ENCODE measurements at places on chromosomes 11 and 22.

DNA sequence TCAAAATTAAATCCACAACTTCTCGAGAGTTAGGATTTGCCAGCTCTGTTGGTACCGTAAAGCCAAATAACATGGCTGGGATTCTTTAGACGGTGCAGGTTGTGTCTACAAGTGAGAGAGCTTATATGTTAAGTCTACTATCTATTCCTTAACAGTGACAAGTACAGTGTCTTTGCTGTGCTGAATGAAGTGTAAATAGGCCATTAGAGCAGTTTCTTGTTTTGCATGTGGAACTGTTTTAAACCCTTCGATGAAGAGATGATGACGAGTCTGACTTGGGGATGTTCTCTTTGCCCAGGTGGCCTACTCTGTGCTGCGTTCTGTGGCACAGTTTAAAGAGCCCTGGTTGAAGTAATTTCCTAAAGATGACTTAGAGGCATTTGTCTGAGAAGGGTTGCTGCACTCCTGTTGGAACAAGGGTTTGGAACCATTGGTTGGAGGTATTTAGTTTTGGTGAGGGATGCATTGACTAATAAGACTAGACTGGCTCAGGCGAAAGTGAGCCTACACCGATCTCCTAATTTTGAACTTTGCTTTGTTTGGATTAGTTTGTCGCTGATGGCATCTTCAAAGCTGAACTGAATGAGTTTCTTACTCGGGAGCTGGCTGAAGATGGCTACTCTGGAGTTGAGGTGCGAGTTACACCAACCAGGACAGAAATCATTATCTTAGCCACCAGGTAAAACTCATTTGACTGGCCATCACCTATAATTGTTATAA is 988 bp downstream of the RPS3 start:
- DNase-seq, result peak; percentile 48

DNA sequence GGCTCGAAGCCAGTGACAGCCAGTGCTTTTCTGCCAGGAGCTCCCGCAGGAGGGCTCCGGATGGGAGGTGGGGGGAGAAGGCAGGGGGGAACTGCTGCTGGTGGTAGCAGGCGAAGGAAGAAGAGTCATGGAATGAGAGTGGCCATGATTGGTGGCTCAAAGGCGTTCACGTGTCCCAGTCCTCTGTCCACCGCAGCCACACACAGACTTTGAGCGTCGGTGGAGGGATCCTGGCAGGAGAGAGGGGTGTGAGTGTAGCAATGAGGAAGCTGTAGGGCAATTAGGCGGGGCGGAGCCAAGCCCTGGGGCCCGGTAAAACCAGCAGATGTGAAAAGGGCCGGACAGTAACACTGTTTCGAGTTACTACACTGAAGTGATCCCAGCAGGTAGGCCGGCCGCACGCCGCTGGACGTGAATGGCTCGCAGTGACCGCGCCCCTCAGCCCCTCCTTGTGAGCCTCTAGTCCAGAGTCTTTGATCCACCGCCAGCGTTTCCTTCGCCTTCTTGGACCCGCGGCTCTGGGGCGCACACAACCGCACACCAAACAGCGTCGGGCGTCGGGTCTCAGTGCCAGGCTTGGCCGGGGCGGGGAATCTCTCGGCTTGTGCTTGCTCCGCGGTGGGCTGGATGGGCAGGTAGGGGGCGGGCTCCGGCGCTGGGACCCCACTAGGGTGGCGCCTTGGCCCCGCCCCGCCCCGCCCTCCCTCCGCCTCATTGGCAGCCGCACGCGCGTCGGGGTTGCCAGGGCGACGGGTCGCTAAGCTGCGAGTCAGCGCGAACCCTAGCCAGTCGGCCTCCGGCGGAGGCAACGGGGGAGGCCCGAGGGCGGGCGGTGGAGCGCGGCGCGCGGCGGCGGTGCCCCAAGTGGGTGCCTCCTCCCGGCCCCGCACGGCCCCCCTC is at the start of gene LRRC10B:
Gene LRRC10B (plus strand): TSS at position 788 of the 900 bp plus-strand sequence. CDS start 250 bp downstream, outside the sequence.
- DNase-seq, result peak; percentile 56

- DNase-seq, result no peak
Measured at GRCh38 chr11:93099806-93100205, 98.0 kb downstream of the SLC36A4 start.

- DNase-seq, result no peak
Measured at GRCh38 chr22:50699756-50700386, 27.2 kb downstream of the SHANK3 start.

DNA sequence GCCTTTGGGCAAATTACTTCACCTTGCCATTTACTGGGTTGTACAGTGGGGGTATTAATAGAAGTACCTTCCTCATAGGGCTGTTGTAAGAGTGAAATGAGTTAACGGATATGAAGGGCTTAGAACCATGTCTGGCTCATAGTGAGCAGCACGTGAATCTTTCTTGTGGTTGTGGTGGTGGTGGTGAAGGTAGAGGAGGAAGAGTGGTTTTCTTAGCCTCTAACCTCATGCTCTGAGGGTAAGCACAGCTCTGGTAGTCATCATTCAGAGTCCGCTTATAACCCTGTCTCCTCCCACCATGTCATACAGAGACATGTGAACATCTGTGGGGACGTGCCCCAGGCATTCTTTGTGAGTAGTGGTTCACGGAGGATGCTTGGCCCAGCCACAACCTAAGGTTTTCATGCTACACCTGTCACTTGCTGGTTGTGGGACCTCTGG is 43.6 kb downstream of the TEAD1 start:
- DNase-seq, result peak; percentile 46

DNA sequence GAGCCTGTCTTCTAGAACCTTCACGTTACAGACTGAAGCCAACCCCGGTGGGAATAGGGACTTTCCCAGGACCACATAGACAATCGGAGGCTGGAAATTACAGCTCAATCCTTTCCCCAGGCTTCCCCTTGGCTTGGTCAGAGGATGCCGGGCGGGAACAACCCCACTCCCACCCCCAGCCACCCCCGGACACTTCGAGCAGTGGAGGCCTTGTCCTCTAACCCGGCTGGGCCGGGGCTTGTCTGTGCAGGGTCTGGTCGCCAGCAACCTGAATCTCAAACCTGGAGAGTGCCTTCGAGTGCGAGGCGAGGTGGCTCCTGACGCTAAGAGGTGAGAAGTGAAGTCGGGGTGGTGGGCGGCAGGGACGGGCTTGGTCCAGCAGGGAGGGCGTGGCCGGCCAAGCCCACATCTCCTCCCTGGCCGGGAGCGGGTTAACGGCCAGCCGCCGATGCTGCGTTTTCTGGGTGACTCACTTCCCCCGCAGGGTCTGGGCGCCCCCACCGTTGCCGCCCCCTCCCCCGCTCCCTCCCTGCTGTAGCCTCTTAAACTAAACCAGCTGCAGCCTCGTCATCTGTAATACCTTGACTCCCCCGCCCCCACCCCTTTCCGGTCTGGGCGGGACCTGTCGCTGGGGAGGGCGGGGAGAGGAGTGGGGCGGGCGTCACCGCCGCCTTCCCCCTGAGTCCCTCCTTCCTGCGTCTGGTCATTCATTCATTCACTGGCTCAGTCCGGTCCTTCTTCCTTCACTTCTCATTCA is 1.5 kb downstream of the LGALS1 start:
- peak; percentile 95 for DNase-seq

DNA sequence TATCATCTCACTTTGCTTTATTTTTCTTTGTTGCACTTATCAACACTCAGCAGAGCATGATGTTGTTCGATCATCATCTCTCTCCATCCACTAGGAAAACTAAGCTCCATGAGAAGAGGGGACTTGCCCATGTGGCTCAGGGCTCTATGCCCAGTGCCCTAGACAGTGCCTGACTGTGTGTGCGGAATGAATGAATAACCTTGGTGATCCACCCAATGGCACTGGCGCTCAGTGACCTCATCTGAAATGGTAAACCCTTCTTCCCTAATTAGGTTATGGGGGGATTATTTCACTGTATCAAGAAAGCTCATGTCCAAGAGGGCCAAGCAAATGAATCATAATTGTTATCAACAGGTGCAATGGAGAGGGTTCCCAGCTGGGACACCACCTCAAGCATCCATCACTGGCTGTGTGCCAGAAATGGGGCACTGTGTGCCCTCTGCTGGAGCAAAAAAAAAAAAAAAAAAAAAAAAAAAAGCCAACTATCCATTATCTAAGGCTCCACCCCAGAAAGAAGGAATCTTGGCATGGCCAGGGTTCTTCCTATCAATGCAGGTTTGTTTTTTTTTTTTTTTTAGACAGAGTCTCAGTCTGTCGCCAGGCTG is 172.6 kb downstream of the LARGE1 start:
- DNase-seq, result no peak

DNA sequence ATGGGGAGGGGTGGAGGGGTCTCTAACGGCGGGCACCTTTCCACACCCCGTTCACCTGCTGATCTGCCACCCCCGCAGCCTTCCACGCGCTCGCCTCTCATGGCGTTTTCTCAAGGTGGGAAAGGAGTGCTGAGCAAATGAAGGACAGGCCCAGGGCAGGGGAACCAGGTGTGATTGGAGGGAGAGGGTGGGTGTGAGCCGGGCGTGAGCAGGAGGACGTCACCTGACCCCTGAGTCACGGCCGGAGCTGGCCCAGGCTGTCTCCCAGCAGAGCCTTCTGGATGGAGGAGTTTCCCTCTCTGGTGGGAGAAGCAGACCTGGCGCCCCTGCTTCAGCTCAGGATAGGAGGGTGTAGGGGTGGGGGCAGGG is 14.0 kb upstream of the ARHGAP8 start:
- no peak for DNase-seq

GRCh38 chr11:46698597-46698996 is 1.8 kb downstream of the ARHGAP1 start:
- DNase-seq, result no peak

DNA sequence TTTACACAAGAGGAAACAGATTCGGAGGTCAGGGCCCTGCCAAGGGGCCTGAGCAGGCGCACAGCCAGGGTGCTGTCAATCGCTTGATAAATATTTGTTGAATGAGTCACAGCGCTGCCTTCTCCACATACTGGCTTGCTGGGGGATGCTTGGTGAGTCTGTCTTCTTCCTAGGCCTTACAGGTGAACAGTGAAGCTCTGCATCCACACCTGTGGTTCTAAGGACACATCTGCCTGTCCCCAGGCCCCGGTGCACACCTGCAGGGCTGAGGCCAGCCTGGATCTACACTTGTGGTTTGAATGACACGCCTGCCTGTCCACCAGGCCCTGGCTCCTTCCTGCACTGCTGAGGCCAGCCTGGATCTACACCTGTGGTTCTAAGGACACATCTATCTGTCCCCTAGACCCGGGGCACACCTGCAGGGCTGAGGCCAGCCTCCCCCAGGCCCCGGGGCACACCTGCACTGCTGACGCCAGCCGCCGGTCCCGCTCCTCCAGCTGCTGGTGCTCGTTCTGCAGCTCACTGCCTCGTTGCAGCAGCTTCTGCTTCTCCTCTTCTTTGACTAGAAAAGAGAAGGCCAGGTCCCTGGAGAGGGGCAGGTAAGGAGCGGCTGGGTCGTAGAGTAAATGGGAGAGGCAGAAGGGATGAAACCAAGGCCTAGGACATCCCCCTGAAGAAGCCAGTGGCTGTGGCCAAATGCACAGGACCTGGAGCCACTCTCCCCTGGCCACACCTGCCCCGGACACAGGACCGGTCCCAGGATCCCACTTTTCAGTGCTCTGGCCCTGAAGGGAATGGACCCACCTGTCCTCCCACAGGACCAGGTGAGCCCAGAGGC is 124.6 kb downstream of the PHF21B start:
- DNase-seq, result no peak

DNA sequence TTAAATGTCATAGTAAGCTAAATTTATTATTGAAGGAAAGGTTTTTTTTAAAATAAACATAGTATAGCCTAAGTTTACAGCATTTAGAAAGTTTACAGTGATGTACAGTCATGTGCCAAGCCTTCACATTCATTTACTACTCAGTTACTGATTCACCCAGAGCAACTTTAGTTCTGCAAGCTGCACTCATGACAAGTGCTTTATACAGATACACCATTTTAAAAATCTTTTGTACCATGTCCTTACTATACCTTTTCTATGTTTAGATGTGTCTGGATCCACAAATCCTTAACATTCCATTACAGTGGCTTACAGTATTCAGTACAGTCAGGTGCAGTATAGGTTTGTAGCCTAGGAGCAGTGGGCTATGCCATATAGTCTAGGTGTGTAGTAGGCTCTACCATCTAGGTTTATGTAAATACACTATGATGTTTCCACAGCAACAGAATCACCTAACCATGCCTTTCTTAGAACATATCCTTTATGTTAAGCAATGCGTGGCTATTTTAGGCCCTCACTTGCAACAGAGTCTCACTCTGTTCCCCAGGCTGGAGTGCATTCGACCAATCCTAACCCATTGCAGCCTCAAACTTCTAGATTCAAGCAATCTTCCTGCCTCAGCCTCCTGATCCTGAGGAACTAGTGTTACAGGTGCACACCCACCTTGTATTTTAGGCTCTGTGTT is 79.5 kb upstream of the SLC25A18 start:
- no peak for DNase-seq

GRCh38 chr11:44630511-44631210 is 65.2 kb downstream of the CD82 start:
- peak; percentile 13 for DNase-seq

DNA sequence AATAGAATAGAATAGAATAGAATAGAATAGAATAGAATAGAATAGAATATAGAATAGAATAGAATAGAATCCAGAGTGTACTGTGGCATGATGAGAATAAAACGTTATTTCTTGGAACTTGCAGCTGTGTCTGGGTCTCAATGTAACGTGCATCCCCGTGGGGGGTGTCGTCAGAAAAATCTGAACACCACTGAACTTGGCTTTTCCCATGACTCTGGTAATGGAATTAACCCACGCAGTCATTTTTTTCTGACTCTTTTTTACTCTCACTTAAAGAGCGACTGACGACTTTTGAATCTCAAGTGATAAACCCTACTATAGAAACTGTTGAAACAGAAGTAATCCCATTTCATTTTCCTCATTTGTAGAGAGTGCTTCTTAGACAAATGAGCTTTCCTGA is 92.4 kb upstream of the BID start:
- no peak for DNase-seq

Data from activated T-cell treated with anti-CD3 and anti-CD28 coated beads, Interleukin-2, amount 50 U/mL, for 48 hours (primary cell).